ENCODE measurements at places on chromosomes 7 and 10.

- DNase-seq = no peak
These were observed 14.9 kb downstream of the OR9A2 start for GRCh38 chr7:143012001-143012400.

- DNase-seq = peak; percentile 50
These were observed 84.1 kb upstream of the PRR15 start for GRCh38 chr7:29479301-29480200.

DNA sequence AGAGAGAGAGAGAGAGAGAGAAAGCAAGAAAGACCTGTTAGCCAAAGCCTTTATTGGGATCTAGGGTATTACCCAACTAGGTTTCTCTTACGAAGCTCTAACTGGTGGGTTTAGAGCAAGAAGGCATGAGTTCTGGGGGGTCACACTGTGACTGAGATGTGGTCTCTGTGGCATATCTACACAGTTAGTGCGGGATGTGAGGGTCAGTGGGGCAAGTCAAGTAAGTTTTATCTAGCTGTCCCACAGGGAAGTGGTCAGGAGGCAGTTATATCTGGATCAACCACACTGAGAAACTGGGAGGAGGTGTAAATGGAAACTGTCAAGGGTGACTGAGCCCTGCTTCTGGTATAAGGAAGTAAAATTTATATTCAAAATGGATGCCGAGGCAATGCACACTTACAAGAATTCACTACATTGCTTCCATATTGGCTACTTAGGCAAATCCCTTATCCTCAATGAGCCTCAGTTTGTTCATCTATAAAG lies 331.6 kb upstream of the HPS1 start:
- DNase-seq = no peak

- DNase-seq = no peak
These were observed 41.0 kb downstream of the CARD11 start for GRCh38 chr7:3002631-3003030.

DNA sequence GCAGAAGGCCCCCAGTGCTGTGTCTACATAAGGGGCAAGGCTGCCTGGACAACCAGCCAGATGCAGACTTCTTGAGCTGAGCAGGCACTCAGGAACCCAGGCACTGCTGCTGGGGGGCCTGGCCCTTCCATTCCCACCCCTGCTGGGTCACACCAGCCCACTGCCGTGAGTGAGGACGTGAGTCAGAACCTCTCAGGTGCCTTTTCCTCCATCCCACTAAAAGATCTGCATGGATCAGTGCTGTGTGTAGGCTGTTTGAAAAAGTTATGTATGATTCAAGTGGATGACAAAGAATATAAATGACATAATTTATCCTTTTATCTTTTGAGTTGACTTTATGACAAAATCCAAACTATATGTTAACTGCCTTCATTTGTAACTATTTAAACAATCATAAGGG lies 499.3 kb downstream of the INHBA start:
- DNase-seq = no peak

DNA sequence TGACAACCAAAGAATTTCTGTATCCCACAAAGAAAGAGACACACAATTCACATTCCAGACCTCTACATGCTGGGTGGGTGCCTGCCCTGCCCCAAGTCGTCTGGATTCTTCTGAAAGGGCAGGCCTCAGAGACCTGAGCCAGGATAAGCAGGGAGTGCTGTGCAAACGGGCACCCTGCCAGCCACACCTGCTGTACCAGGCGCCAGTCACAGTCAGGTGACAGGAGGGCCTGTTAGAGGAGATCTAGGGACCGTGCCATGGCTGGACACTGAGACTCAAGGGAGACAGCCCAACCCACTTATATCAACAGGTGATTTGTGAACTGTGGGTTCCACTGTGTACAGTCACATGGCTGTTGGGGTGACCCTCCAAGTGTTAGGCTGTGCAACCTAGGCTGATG lies 103.1 kb upstream of the AFAP1L2 start:
- DNase-seq = peak; percentile 82

- no peak for DNase-seq
These were observed 19.4 kb downstream of the CHST15 start for GRCh38 chr10:124073978-124074377.
